ENCODE measurements at places on chromosomes 1 and 21.

- peak; percentile 81 for DNase-seq
Observed at GRCh38 chr1:112716133-112716720, 1.1 kb upstream of the PPM1J start.

GRCh38 chr1:68975212-68975933 lies 478.5 kb upstream of the DEPDC1 start:
- DNase-seq, result no peak

- DNase-seq, result peak; percentile 30
Observed at GRCh38 chr1:244162786-244163530, 111.9 kb downstream of the ZBTB18 start.

DNA sequence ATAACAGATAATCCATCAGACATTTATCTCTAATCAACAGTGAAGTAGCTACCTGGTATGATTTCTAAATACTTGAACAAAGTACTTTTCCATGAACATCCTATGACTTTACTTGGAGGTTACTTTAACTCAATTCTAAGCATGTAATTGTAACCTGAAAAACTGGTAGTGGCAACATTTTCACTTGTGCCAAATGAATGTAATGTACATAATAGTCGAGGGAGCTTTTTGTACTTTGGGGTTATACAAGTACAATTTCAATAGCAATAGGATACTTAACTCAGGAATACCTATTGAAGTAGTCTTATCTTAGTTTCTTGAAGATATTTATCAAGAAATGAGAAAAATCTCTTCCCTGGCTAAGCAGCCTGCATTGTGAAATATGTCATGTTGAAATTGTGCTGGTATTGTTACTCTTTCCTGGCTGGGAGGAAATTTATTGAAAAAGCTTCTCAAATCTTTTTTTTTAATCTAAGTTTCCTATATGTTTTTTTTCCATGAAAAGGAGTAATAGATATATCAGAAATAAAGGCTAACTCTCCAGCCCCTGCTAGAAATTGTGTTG lies 33.7 kb upstream of the CACYBP start:
- no peak for DNase-seq

- DNase-seq, result no peak
Observed at GRCh38 chr1:71295350-71295749, 214.5 kb upstream of the ZRANB2 start.

DNA sequence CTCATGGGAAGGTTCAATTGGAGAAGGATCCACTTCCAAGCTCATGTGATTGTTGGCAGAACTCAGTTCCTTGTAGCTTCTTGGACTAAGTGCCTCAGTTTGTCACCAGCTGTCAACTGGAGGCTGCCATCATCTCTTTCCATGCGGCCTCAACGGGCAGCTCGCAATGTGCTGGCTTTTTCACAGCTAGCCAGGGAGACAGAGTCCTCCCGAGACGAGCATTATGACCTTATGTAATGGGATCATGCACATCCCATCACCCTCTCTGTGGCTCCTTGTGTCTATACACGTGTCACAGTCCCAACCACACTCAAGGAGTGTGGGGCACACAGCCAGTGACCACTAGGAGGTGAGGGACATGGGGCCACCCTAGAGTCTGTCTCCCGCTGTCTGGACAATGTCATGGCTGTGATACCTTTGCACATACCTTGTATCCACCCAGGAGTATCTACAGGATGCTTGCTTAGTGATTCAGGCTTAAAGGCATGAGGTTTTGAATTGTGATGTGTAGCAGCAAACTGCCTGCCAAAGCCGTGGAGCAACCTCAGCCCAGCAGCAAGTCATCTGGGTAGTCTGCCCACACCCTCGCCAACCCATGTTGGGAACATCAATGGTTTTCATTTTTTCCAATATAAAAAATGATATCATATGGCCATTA lies 3.9 kb upstream of the KRTAP10-6 start:
- DNase-seq, result no peak

- DNase-seq, result no peak
Observed at GRCh38 chr1:96968541-96968940, 247.0 kb downstream of the PTBP2 start.

DNA sequence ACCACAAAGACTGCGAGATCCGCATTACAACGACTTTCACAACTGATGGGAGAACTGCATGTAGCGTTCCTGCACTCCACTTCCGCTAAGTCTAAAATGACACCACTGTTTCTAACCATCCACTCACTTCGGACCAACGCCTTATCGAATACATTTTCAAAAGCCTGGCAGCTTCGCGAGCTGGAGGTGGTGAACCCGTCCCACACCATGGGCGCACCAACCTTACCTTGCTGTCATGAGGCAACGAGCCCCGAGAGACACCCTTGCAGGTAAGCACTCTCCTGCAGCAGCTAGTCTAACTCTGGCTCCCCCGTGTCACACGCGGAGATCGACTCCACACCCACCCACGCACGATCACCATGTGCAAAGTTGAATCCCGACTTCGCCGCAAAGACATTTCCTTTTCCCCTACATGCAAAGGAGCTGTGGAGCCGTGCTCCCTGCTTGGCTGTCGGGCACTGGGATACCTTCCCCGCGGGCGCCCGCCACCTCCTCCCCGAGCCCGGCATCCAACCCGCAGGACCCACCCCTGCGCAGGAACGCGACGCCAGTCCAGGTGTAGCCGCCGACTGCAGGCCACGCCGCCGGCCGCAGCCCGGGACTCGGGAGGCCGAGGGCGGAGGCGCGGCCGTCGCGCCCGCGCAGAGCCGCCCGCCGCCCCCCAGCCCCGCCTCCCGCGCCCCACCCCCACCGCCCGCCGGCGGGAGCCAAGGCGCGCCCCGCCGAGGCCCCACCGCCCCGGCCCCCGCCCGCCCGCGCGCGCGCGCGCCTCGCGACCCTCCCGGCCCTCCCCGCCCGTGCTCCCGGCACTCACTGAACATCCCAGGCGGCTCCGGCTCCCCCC lies 629 bp downstream of the TAF5L start:
- peak; percentile 34 for DNase-seq

- DNase-seq, result no peak
Observed at GRCh38 chr1:7315316-7315715, 455.8 kb upstream of the VAMP3 start.

DNA sequence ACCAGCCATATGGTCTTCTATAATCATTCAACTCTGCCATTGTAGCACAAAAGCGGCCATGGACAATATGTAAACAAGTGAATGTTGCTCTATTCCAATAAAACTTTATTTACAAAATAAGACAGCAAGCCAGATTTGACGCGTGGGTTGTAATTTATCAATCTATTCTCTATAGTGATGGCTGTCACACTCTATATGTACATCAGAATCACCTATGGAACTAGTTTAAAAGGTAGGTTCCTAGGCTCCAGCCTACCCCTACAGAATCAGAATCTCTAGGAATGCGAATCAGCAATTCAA lies 7.7 kb downstream of the BCL2L15 start:
- no peak for DNase-seq

DNA sequence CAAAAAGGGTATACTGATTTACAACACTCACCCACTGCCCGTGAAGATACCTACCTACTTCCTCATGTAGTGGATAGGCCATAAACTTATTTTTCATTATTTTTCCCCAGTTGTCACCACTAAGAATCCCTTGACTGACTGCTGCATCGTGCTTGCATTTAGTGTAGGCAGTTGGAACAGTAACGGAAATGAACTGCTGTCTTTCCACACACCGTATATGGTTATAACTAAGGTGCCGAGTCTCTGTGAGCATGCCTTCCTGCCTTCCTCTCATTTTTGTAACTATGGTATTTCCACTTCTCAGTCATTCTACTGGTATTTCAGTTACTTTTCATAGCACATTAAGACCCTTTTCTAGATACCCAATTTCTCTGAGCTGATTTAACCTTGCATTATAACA lies 36.4 kb downstream of the SLC35F3 start:
- no peak for DNase-seq

DNA sequence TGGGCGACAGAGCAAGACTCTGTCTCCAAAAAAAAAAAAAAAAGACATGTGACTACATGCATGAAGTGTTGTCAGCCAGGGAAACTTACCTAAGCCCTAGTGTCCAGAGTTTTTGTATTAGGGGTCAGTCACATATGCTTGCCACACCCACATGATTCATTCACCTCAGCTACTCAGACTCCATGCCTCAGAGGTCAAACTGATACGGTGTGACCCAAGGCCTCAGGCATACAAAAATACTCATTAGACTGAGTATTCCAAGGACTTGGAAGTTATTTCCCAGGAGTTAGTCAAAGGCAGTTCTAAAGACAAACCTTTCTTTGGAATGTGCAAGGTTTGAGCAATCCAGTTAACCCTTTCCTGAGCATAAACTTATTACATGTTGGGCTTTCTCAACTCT lies 6.3 kb upstream of the TRIM33 start:
- no peak for DNase-seq

- peak; percentile 58 for DNase-seq
Observed at GRCh38 chr1:246565751-246566127, 322 bp downstream of the TFB2M start.

GRCh38 chr1:240189386-240189989 lies 97.8 kb downstream of the FMN2 start:
- peak; percentile 42 for DNase-seq

- DNase-seq, result peak; percentile 15
Observed at GRCh38 chr1:235017719-235018118, 110.9 kb downstream of the TOMM20 start.

All from HCEC 1CT (cell line).